ENCODE measurements at places on chromosomes 3 and 15.
A peak's percentile ranks its signal among the peaks of the same experiment; 100 is the strongest.

GRCh38 chr15:25182098-25182478 lies 227.3 kb downstream of the SNRPN start:
- DNase-seq: no peak

- DNase-seq: no peak
These were observed 22.1 kb upstream of the DET1 start for GRCh38 chr15:88568589-88568988.

DNA sequence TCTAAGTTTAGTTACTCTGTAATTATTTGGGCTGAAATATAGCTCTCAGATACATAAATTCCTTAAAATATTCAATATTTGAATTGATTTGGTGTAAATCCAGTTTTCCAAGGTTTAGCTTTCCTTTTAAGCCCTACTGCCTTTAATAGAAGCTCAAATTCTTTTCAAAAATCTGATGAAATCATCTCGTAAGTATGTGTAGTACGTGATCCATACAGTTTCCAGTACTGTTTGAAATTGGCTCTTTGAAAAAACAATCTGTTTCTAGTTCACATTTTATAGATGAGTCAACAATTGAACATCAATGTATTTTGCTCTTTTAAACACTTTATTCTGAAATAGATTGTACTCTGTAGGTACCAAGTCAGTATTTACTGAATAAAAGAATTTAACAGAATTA lies 84.2 kb downstream of the LRRC49 start:
- peak; percentile 32 for DNase-seq

GRCh38 chr3:24288496-24289236 lies 206.0 kb downstream of the THRB start:
- DNase-seq: no peak

- peak; percentile 77 for DNase-seq
These were observed 30.9 kb downstream of the MGLL start for GRCh38 chr3:127791221-127791913.

- no peak for DNase-seq
These were observed 533.3 kb downstream of the SOX2 start for GRCh38 chr3:182245059-182245458.

DNA sequence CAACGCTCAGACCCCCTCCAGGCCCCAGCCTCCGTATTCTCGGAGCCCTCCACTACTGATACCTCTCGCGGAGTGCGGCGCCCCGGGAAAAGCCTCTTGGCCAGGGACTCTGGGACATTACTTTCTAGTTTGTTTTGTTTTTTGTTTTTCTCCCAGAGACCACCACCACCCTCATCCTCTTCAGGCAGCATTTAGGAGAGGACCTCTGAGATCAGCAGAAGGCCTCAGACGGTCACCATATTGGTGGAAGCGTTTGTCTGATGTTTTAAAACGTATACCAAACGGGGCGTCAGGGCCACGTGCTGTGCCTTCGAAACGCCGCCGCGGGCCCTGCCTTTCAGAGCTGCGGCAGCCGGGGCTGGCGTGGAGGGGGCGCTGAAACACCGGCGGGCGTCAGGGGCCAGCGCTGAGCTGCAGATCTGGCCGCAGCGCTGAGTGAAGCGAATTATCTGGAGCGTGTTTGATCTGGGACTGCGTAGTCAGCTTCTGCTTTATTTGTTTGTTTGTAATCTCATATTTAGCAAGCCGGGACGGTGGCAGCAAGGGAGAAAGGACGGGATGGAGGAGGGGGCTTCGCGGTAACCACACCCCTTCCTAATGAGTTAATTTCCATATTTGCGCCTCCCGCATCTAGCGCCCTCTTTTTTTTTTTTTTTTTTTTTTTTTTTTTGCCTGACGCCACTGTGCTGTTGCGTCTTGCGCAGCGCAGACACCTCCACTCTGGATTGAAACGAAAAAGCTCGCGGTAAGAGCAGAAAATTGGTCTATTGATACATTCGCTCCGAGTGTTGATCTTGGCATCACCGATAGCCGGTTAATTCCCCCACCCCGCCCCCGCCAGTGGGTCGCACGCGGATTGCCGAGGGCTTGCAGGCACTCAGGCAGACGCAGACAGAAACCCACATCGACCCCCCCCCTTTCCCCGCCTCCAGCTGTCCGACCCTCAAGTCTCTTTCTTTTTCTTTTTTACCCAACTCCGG lies 14.9 kb downstream of the SOX2 start:
- peak; percentile 90 for DNase-seq

DNA sequence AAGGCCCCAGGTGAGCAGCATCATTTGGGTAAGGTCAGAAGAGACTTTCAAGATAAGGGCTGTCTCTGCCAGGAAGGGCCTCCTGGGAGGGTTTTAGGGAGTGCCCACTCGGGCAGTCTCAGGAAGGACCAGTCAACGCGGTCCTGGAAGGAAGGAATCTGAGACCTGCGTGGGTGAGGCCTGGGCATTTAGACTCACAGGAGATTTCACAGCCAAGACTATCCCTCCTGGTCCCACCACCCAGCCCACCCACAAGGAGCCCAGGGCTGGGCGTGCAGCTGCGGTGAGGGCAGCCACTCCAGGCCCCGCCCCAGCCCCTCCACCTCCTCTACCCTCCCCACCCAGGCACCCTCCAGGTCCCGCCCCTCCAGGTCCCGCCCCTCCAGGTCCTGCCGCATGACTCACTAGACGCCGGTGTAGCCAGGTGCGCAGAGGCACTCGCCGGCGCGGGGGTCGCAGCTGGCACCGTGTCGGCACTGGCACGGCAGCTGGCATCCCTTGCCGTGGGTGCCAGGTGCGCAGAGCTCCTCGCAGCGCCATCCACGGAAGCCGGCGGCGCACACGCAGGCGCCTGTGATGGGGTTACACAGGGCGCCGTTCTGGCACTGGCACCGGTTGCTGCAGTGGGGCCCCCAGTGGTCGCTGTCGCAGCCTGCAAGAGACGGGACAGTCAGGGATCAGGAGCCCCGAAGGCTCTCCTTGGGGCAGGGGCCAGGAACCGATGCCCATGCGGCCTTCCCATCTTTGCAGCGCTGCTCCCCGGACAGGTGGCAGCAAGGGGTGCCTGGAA lies 112.7 kb downstream of the RAB11A start:
- peak; percentile 56 for DNase-seq

GRCh38 chr3:73298243-73299183 lies 237.1 kb downstream of the EBLN2 start:
- DNase-seq: no peak

DNA sequence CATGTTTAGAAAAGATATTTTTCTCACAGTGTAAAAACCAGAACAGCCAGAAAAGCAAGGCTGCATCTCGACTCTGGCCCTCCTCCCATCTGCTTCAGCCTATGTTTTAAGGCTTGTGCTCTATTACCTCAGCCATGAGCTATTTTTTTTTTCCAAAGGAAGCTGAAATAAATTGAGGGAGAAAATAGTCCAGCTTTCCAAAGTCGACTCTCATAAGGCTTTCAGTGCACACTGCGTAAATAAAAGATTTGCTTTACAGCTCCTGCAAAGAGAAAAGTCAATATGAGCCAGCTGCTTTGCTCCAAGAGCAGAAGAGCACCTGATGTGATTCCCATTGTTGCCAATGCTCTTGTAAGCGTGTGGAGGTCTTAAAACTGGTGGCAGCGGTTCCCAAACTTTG lies 26.7 kb downstream of the SCG3 start:
- peak; percentile 36 for DNase-seq

- no peak for DNase-seq
These were observed 465.3 kb upstream of the CBLB start for GRCh38 chr3:106333911-106334618.

DNA sequence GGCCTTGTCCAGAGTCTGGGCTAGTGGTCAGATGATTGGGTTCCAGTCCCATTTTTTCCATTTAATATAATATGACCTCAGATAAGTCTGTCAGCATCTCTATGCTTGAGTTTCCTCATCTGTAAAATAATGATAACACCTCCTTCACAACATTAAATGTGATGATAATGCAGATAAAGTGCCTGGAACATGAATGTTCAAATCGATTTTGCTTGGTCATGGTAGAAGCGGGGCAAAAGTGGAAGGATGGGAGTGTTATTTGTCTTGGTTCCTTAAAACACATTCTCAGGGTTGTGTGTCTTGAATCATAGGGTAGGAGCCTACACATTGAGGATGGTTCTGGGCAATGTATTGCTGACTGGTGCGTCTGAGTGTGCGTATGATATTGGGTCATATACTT lies 16.9 kb downstream of the ARIH2 start:
- DNase-seq: no peak

DNA sequence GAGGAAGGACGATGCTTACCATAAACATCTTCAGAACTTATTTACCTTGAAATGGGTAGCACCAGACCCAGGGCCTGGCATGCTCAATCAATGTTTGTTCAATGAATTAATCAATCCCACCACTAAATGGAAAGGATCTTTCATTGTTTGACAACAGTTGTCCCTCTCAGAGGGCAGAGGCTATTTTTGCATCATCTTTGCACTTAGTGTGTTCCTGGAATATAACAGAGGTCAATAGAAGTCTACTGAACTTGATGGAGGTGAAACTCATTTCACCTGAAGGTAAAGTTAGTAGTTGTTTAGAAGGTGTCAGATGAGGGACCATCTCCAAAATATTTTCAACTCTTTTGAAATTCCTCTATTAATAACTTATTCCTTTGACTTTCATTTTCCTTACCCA lies 36.9 kb upstream of the LACTB start:
- DNase-seq: no peak

DNA sequence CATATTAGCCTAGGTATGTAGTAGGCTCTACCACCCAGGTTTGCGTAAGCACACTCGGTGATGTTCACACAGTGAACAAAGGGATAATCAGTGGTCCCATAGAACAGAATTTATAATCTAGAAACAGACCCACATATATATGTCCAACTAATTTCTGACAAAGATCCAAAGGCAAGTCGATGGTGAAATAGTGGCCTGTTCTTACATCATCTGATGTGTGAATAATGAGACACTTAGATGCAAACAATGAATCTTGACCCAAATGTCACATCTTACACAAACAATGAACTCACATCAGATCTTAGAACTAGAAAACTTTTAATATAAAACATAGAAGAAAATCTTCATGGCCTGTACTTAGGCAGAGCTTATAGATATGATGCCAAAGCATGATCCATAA lies 17.6 kb upstream of the TM2D3 start:
- DNase-seq: no peak

GRCh38 chr3:16928386-16929132 lies 43.8 kb downstream of the PLCL2 start:
- DNase-seq: no peak

DNA sequence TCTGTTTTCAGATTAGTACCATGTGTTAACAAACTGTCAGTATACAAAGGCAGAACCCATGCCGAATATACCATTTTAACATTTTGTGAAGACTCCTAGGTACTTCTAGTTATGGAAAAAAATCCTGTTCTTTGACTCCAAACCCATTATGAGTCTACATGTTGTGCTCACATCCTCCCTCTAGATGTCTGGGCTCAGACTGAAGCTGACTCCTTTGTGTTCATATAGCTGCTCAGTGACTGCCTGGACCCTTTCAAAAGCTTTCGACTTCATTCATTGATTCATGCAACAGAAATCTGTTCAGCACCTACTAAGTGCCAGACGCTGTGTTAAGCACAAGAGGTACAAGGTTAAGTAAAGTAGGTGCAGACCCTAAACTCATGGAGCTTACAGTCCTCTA lies 60.5 kb downstream of the MEGF11 start:
- no peak for DNase-seq

GRCh38 chr3:52479877-52480575 lies 15.1 kb upstream of the STAB1 start:
- DNase-seq: no peak

DNA sequence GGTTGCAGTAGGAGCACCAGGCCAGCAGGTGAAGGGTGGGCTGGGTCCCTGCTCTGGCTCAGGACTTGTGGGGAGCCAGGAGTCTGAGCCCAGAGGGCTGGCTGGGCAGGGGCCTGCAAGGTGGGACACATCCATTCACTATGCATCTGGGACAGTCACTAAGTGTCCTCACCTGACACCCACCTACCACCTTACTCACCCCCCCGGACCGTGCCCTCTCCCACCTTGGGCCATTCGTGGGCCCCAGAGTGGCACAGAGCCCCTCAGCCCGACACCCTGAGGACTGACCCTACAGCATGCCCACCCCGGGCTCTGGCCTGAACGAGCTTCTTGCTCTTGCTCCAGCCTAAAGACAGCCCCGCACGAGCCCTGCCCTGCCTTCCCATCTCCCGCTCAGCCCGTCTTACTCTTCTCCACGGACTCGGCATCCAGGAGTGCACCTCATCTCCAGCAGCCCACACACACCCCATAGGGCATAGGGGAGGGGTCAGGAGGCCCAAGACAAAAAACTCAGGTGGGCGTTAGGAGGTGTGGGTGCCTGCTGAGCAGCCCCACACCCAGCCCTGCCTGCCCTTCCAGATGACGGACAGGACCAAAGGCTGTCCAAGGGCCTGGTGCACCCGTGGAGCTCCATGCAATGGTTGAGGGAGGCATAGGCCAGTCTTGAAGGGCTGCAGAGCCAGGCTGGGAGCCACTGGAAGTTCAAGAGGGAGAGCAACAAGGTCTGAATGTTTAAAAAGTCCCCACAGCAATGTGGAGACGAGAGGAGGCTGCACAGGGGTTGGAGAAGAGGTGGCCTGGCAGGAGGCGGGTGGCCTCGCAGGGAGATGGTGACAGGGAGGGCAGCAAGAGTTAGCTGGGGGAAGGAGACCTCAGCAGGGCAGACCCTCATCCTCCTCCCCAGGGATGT lies 27.0 kb downstream of the PTH1R start:
- no peak for DNase-seq

- peak; percentile 35 for DNase-seq
These were observed 120.0 kb upstream of the CTDSPL start for GRCh38 chr3:37741644-37742043.

DNA sequence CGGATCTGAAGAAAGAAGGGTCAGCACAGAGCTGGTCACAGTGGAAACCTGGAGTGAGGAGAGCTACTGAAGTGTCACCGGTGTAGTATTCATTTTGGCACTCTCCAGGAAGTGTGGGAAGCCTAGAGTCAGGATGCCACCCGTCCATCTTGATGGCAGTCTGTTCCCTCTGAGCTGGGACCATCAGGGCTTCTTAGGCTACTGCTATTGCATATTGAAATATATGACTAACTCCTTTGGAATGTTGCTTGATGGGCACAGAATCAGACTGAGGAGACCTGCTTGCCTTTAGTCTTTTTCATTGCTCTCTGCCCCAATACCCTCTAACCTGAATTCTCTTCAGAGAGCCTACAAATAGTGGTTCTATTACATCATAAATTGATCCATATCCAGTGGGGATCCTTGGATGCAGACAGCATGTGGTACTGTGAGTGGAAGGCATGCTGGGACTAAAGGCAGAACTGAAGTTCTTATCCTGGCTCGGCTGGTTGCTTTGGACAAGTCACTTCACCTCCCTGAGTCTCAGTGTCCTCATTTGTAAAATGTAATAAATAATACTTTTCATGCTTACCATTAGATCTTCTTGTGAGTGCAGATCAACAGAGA lies 143.5 kb downstream of the PDE8A start:
- no peak for DNase-seq

GRCh38 chr3:4270720-4271119 lies 32.4 kb upstream of the SETMAR start:
- no peak for DNase-seq

Measured in eye (tissue), 1 donor.